ENCODE measurements at places on chromosomes 5 and 9.

GRCh38 chr5:151104795-151105194, 24.0 kb upstream of the TNIP1 start:
- peak; percentile 33 for DNase-seq

DNA sequence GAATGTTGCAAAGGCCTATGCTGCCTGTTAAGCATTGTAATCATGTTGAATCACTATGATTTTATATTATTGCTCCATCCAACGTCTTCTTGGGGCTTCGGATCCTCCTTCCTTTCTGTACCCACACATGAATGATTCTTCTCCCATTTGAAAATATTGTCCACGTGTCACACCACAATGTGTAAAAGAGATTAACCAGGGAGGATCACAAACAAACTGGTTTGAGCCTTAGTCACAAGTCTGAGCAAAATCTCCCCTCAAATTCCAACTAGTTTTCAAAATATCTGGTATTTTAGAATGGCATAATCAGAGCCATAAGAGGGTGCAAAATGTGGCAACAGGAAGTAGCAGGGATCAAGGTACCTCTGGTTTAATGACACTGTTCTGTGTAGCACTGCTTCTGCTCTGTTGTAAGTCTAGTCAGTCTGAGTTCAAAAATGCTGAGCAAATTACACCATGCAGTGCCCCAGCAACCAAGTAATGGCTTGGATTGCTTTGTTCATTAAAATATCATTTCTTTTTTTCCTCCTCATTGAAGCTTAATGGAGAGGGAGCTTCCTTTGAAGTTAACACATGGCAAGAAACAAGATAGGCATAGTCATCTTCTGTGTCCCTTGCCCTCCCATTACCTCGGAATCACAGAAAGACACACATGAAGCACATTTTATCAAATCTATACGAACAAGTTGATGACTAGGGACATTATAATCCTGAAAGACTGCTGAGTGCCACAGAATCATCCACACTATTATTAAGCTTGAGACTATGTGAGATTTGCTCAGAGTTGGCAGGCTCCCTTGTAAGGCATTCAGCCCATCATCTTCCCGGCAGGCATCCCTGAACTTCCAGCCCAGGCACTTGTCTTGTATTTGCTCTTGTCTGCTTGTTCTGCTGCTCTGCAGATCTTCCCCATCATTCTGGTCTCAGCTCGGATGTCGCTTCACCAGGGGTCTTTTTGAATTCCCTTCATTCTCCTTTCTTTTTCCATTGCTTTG, 102.0 kb upstream of the PRLR start:
- no peak for DNase-seq

DNA sequence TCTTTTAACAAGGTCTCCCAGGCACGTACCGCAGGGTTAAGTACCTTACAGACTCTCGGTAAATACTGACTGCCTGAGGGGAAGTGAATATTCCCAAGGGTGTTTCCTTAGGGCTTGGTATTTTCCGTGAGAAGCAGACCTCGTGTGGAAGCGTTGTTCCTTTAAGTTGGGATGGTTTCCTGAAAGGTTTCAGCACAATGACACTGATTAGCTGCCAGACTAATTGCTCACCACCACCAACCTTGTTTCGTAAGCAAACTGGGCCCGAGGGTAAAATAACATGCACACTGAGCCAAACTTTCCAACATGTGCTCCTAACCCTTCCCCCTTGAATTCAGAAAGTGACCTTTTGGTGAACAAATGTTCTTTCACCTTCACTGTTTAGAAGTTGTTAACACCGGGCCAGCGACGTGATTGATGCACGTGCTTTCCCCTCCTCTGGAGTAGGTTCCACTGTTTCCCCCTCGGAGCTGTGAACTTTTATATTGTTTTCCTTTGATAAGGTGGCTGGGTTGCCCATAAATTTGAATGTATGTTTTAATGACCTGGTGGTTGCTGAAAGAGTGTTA, 128.1 kb upstream of the RPS23 start:
- peak; percentile 97 for DNase-seq

- DNase-seq = no peak
These were observed 26.7 kb upstream of the ADAMTS2 start for GRCh38 chr5:179371681-179372680.

DNA sequence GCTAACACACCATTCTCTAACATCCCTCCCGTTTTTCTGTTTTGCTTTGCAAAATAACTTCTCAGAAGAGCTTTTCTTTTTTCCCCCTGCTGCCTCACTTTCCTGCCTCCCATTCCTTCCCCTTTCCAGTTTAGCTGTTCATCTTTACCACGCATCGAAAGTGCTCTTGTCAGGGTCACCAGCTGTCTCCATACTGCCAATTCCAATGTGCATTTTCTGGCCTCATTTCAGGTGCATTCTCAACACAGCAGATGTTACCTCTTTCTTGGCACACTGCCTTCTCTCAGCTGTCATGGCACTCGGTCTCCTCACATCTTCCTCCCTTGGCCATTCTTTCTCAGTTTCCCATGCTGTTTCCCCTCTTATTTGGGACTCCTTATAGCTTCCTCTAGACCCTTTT, 9.5 kb downstream of the ARSK start:
- DNase-seq = peak; percentile 25

GRCh38 chr5:1185629-1186350, 15.6 kb upstream of the SLC6A19 start:
- DNase-seq = no peak

DNA sequence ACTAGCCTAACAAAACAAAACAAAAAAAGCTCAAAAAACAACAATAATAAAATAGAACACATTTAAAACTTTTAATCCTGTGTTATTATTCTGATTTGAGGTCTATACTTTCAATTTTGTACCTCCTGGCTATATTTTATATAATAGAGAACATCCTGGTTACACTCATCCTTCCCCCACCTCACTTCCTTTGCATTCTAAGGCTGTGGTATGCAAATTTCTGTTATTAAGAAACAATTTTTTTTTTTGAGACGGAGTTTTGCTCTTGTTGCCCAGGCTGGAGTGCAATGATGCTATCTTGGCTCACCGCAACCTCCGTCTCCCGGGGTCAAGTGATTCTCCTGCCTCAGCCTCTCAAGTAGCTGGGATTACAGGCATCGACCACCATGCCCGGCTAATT, 3.1 kb upstream of the RPL37 start:
- no peak for DNase-seq

- DNase-seq = peak; percentile 34
These were observed 55.3 kb upstream of the RAD23B start for GRCh38 chr9:107227774-107228173.

DNA sequence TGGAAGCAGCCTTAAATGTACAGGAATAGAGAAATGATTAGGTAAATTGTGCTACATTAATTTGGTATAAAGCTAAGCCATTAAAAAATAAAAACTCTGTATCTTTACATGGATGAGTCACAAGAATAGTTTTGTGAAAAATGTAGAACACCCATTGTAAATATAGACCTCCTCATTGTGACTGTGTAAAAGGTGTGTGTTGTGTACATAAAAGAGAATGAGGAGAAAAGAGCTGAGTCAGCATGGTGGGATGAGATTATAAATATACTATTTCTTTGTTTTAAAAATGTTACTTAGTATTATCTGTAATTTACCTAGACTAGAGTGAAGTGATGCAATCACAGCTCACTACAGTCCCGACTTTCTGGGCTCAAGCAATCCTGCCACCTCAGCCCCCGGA, 250.5 kb downstream of the KIAA0825 start:
- DNase-seq = no peak

- no peak for DNase-seq
These were observed 7.5 kb upstream of the TOR2A start for GRCh38 chr9:127742435-127743088.
